Lower lobe of right lung (tissue), 2 donors: ENCODE measurements at places on chromosomes 7 and 10. TPM values are rescaled to one million over a fixed set of nuclear protein-coding genes. Genes with fewer than 3 reads are reported as not detected.

- no peak overlapping the region for H3K4me3 ChIP-seq
- no peaks in the 10 kb centered on the region for H3K36me3 ChIP-seq
- no peak overlapping the region for H3K27ac ChIP-seq
- no peak for DNase-seq
Measured at GRCh38 chr10:109701633-109702215, 221.6 kb downstream of the XPNPEP1 start.

- H3K27ac ChIP-seq = no peak overlapping the region
- H3K27me3 ChIP-seq = no peaks in the 10 kb centered on the region
- H3K4me1 ChIP-seq = peaks cover 24% of the 10 kb centered on the region
- no peaks in the 10 kb centered on the region for H3K36me3 ChIP-seq
- DNase-seq = no peak
Measured at GRCh38 chr10:75013007-75013406, 98.4 kb upstream of the SAMD8 start.

DNA sequence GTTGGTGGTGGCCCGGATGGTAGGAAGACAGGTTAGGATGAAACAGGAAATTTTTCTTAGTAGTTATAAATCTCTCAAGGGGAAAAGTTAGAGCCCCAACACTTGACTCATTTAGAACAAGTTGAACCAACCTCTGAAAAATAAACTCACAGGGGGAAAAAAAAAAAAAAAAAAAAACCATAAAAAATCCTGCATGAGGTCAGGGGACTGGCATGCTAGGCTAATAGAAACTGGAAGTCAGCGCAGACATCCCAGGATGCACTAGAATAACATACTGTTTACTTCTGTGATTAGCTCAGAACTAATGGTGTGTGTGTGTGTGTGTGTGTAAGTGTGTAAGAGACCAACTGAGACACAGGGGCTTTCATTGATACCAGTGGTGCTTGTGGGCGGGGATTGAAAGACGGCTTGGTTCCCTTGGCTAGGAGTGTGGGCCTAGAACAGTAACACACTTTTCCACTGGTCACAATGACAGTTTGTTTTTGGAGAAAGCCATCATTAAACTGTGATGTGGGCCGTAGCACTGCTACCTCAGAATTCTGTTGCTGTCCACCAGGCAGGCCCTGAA lies 491.6 kb upstream of the GALNT17 start:
- H3K27ac ChIP-seq = no peak overlapping the region
- H3K27me3 ChIP-seq = no peaks in the 10 kb centered on the region
- no peaks in the 10 kb centered on the region for H3K36me3 ChIP-seq
- H3K4me3 ChIP-seq = no peak overlapping the region

DNA sequence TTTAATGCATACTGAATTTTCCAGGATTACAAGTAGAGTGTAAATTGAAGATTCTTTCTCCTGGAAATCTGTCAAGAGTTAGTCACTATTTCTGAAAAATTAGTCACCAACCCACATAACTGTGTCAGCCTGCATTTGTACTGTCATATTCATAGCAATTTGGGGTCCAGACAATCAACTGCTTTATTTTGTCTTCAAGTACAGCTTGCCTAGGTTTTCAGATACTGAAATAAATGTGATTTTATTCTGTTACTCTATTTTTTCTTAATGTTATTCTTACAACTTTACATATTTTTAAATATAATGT lies 55.1 kb downstream of the CUBN start:
- H3K36me3 ChIP-seq = no peaks in the 10 kb centered on the region
- no peak overlapping the region for H3K4me3 ChIP-seq
- no peaks in the 10 kb centered on the region for H3K27me3 ChIP-seq
- no peak for DNase-seq
- H3K4me1 ChIP-seq = peaks cover 24% of the 10 kb centered on the region

Gene ITIH5
- total RNA-seq = 14.8 TPM

GRCh38 chr7:16915405-16915804 lies 33.6 kb upstream of the AGR3 start:
- no peak overlapping the region for H3K27ac ChIP-seq
- no peak overlapping the region for H3K4me3 ChIP-seq
- no peaks in the 10 kb centered on the region for H3K27me3 ChIP-seq
- no peaks in the 10 kb centered on the region for H3K4me1 ChIP-seq

- H3K27ac ChIP-seq = no peak overlapping the region
- no peaks in the 10 kb centered on the region for H3K4me1 ChIP-seq
- no peak overlapping the region for H3K4me3 ChIP-seq
- H3K36me3 ChIP-seq = no peaks in the 10 kb centered on the region
- H3K27me3 ChIP-seq = no peaks in the 10 kb centered on the region
Measured at GRCh38 chr10:48456361-48456804, 148.5 kb downstream of the ARHGAP22 start.

- DNase-seq = no peak
- H3K27ac ChIP-seq = no peak overlapping the region
- H3K27me3 ChIP-seq = peaks cover 50% of the 10 kb centered on the region
Measured at GRCh38 chr7:45885264-45885882, 2.9 kb upstream of the IGFBP1 start.

Gene CALCR
- 0.24 TPM for total RNA-seq

- H3K27ac ChIP-seq = no peak overlapping the region
- no peak for DNase-seq
- no peak overlapping the region for H3K4me3 ChIP-seq
- H3K4me1 ChIP-seq = peaks cover 68% of the 10 kb centered on the region
- no peaks in the 10 kb centered on the region for H3K27me3 ChIP-seq
Measured at GRCh38 chr10:119315128-119316001, 108.0 kb downstream of the GRK5 start.

Gene CSTF2T
- total RNA-seq = 16.4 TPM

GRCh38 chr7:117841611-117842010 lies 31.6 kb downstream of the CTTNBP2 start:
- H3K27ac ChIP-seq = no peak overlapping the region
- H3K36me3 ChIP-seq = no peaks in the 10 kb centered on the region
- H3K4me3 ChIP-seq = no peak overlapping the region
- H3K27me3 ChIP-seq = no peaks in the 10 kb centered on the region
- no peaks in the 10 kb centered on the region for H3K4me1 ChIP-seq
- DNase-seq = no peak

DNA sequence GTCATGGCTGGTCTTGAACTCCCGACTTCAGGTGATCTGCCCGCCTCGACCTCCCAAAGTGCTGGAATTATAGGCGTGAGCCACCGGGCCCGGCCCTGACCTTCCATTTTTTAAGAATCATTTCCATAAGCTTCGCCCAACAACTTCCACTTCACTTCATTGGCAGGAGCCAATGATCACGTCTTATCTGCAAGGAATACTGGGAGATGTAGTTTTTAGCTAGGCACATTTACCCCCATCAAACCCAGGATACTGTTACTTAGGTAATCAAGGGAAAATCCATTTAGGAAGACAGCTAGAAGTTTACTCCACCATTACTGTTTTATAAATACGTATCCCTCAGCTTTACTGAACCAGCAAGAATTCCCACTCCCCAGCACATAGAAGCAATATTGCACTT lies 3.4 kb upstream of the CDK13 start:
- H3K4me1 ChIP-seq = peaks cover 5% of the 10 kb centered on the region
- H3K36me3 ChIP-seq = no peaks in the 10 kb centered on the region
- H3K27me3 ChIP-seq = no peaks in the 10 kb centered on the region

Gene ELMO1
- 60.1 TPM for total RNA-seq

GRCh38 chr10:22666287-22667092 lies 47.9 kb downstream of the PIP4K2A start:
- H3K4me3 ChIP-seq = no peak overlapping the region
- H3K36me3 ChIP-seq = no peaks in the 10 kb centered on the region
- H3K27ac ChIP-seq = no peak overlapping the region
- DNase-seq = no peak

Gene STRIP2
- total RNA-seq = 1.3 TPM

DNA sequence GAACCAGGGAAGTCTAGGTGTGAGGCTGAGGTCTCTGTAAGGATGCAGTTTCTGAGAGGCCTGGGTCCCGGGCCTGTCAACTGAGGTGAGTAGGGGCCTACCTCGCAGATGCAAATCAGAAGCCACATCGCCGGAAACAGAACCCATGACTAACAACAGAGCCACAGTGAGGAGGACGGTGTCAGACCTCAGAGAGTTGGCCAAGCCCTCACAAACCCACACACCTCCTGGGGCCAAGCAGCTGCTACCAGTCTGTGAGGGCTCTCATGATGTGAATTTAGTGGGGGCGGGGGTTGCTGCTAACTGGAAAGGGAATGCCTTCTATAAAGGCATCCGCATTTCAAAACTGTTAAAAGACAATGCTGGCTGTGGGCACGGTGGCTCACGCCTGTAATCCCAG lies 103.0 kb downstream of the COBL start:
- H3K4me3 ChIP-seq = no peak overlapping the region
- no peaks in the 10 kb centered on the region for H3K4me1 ChIP-seq
- H3K27me3 ChIP-seq = no peaks in the 10 kb centered on the region
- H3K36me3 ChIP-seq = no peaks in the 10 kb centered on the region
- DNase-seq = no peak
- H3K27ac ChIP-seq = no peak overlapping the region

Gene DRGX
- not detected for total RNA-seq

Gene FANK1
- 11.5 TPM for total RNA-seq

- H3K4me3 ChIP-seq = no peak overlapping the region
- no peaks in the 10 kb centered on the region for H3K27me3 ChIP-seq
- H3K4me1 ChIP-seq = no peaks in the 10 kb centered on the region
- no peaks in the 10 kb centered on the region for H3K36me3 ChIP-seq
- H3K27ac ChIP-seq = no peak overlapping the region
Measured at GRCh38 chr10:74645692-74646091, 180.7 kb upstream of the KAT6B start.

Gene GIMAP1
- 18.8 TPM for total RNA-seq

Gene ZNF425
- total RNA-seq = 1.2 TPM

Gene MDFIC
- total RNA-seq = 46.3 TPM

DNA sequence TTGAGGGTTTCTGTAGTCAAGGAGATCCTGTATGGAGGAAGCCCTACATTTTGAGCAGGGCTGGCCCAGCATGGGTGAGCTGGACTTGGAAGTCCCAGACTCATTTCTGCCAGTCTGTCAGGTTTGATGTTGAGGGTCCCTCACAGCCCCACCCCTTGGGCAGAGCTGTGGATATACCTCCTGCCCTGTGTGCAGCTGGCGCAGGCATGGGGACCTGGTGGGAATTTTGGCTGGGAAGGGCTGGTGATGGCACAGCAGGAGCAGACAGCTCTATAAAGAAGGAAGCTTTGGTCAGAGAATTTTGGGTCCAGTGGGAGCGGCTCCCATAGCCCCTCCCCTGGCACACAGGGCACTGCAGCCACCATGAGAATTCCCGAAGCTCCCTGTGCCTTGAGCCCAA lies 482.6 kb downstream of the RPS24 start:
- H3K27me3 ChIP-seq = no peaks in the 10 kb centered on the region
- no peaks in the 10 kb centered on the region for H3K36me3 ChIP-seq
- no peak overlapping the region for H3K27ac ChIP-seq
- H3K4me1 ChIP-seq = peaks cover 8% of the 10 kb centered on the region

Gene BET1
- 21.9 TPM for total RNA-seq

DNA sequence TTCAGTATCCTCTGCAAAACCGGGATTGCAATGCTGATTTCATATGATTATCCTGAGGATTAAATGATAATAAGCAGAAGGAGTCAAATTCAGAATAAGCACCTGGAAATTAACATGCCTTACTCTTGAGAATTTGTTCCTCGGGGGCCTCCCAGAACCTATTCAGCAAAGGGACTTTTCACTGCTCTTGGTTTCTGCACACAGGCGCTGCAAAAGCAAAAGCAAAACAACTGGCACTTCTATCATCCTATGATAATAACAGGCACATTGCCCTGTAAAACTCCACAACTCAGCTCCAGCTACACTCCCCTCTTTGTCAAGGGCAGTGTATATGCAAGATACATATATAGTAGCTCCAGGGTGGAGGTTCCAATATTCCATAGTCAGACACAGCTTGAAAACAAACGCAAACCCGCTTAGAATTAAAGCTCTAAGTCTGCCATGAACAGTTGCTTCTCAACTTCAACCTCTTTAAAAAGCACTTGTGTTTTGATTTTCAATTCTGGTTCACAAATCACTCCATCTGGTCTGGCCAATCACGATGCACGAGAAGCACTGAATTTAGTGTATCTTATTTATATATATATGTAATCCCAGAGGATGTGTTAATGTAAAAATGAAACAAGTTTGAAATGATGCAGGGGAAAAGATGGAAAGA lies 119.9 kb upstream of the PTER start:
- H3K36me3 ChIP-seq = no peaks in the 10 kb centered on the region
- DNase-seq = no peak
- no peaks in the 10 kb centered on the region for H3K4me1 ChIP-seq
- no peaks in the 10 kb centered on the region for H3K27me3 ChIP-seq

- H3K27ac ChIP-seq = peak overlapping the region; percentile 18
- peak overlapping the region; percentile 47 for H3K4me3 ChIP-seq
- H3K36me3 ChIP-seq = no peaks in the 10 kb centered on the region
- DNase-seq = no peak
Measured at GRCh38 chr7:108455551-108455997, 662 bp downstream of the NRCAM start.
